ENCODE measurements at places on chromosomes 16 and 17.

DNA sequence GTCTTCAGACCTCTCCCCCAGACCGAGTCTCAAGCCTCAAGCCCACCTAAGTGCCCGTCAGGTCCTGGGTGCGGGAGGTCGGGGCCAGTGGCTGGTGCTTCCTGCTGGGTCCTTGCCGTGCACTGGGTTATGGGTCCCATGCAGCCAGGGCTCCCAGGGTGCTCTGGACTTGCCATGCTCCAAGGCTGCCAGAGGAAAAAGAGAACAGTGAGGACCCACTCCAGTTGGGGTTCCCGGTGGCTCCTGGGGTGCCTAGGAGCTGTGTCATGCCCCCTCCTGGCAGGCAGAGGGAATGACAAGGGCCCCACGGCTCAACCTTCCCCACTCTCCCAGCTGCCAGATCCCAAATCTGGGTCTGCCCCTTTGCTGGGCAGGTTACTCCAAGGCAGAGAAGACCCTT lies 3.8 kb downstream of the SNX20 start:
- no peak for DNase-seq

GRCh38 chr17:9817086-9817485 lies 4.8 kb downstream of the GSG1L2 start:
- no peak for DNase-seq

- no peak for DNase-seq
Measured at GRCh38 chr16:30821891-30822290, 34.9 kb upstream of the ZNF629 start.

GRCh38 chr17:48113201-48113676 lies 5.7 kb downstream of the SNX11 start:
- peak; percentile 89 for DNase-seq

- no peak for DNase-seq
Measured at GRCh38 chr17:64056269-64057005, 36.0 kb upstream of the ICAM2 start.

- DNase-seq: no peak
Measured at GRCh38 chr17:9217151-9218056, 196.1 kb downstream of the NTN1 start.

DNA sequence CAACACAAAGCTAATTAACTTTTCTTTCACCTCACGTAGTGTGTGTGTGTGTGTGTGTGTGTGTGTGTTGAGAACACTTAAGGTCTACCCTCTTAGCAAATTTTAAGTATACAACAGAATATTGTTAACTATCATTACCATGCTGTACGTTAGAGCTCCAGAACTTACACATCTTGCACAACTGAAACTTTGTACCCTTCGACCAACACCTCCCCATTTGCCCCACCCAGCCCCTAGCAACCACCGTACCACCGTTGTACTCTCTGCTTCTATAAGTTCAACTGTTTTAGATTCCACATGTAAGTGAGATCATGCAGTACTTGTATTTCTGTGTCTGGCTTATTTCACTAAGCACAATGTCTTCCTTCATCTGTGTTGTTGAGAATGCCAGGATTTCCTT lies 28.1 kb upstream of the MLYCD start:
- DNase-seq: no peak

DNA sequence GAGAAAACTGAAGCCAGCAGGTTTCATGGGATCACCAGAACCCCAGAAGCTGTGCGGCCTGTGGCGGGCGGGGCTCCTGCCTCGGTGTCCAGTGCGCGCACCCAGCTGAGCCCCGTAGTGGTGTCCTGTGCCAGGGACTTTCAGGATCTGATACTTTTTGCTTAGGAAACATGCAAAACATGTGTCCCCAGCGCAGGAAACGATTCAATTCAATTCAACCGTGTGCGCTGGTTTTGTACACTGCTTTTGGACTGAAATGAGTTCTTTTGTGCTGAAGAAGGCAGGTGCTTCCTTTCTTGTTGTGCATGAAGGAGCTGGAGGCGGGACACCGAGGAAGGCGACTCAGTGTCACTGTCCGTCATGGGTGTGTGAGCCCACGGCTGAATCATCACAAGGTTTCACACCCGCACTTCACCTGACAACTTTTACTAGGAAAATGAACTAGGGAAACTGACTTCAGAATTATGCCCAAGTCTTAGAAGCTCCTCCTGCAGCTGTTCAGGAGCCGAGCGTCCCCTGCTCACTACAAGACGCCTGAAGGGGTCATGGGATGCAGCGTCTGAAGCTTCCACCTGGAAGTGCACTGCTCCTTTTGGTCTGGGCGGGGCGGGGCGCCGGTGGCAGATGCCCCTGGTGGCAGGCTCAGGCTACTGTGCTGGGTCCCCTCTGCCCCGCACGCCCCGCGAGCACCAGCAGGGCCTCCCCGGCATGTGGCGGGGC lies 31.4 kb upstream of the ZNF750 start:
- no peak for DNase-seq
